ENCODE measurements at places on chromosomes 3 and 15.

- DNase-seq: no peak
Measured at GRCh38 chr3:23991683-23992628, 46.9 kb downstream of the NR1D2 start.

GRCh38 chr3:112382543-112383160 is 49.7 kb downstream of the CD200 start:
- DNase-seq: no peak

DNA sequence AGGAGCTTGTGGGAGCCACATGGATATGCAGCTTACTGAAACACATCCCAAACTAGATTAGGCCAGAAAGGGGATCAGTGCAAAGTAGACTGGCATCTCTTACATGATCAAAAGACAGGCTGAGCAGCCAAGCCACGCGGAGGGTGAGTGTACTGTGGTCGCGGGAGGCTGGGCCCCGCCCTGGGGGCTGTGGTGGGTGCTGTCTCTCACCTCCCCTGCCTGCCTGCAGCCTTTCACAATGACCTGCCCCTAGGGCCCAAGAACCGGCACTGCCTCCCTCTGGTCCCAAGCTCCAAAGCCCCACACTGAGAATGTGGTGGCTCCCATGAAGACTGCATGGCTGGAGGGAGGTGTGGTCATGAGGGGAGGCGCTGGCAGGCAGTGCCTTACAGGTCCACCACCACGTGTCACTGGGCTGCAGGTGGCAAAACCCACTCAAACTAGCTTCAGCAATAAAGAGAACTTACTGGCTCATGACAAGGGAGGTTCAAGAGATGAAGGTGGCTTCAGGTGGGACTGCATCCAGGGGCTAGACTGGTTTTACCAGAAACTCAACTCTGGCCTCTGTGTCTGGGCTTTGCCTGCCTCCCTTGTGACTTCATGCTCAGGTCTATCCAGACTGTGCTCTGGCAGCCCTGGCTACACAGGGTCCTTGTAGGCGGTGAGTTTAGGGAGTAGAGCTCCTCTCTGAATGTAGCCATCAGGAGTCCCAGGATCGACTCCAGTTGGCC is 27.4 kb upstream of the PLXND1 start:
- DNase-seq: no peak

- DNase-seq: no peak
Measured at GRCh38 chr15:44516436-44516835, 20.5 kb upstream of the EIF3J start.

- DNase-seq: no peak
Measured at GRCh38 chr3:16183601-16184270, 9.3 kb downstream of the GALNT15 start.

- no peak for DNase-seq
Measured at GRCh38 chr3:169161011-169161410, 502.5 kb downstream of the MECOM start.

DNA sequence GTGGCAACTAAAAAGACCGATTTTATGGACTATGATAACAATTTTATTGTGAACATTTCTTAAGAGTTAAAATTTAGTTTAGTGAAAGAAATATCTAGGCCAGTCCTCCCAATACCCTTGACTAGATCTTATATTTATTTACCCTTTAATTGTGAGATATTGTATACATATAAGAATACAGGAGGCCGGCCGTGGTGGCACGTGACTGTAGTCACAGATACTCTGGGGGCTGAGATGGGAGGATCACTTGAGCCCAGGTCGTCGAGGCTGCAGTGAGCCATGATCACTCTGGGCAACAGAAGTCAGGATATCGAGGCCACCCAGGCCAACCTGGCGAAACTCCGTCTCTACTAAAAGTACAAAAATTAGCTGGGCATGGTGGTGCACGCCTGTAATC is 756 bp upstream of the RMDN3 start:
- no peak for DNase-seq

DNA sequence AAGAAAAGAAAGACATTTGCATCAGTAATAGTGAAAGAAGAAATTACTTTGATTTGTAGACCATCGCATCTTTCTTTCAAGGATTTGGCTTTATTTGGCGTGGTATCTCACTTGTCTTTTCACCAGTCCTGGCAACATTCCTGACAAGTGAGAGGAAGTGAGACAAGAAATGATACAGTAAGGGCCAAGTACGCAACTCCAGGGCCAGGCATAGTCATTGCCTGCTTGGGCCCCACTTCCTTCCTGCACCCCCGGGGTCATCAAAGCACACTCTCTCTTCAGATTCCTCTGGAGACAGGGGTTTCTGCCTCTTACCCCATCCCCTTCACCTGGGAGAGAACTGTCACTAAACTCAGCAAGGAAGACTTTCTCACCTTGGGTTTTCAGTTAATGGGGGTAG is 55.1 kb downstream of the CD47 start:
- DNase-seq: no peak

- DNase-seq: no peak
Measured at GRCh38 chr3:31705736-31706135, 173.0 kb downstream of the STT3B start.

DNA sequence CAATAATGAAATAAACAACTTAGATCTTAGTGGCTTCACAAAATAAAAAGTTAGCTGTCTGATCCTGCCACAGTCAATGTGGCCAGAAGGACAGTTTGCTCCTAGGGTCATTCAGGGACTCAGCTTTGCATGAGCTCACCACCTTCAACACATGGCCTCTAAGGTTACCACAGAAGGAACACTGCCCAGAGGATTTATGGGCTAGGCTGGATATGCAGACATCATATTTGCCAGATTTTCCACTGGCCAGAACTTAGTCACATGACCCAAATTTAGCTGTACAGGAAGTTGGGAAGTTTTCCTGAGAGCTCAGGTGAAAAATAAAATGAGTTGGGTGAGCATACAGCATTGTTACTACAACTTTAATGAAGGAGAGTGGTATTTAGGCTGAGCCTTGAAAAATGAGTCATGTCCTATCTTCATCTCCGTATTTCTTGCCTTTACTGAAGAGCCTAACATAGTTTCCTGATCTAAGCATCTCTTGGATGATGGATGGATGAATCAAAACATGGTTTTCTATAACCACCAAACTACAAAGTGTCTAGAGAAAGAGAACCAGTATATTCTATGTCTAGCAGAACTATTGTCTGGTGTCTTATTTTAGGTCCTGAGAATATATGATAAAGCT is 54.9 kb upstream of the TMEM108 start:
- no peak for DNase-seq

GRCh38 chr3:23055733-23056376 is 147.3 kb upstream of the UBE2E2 start:
- no peak for DNase-seq

DNA sequence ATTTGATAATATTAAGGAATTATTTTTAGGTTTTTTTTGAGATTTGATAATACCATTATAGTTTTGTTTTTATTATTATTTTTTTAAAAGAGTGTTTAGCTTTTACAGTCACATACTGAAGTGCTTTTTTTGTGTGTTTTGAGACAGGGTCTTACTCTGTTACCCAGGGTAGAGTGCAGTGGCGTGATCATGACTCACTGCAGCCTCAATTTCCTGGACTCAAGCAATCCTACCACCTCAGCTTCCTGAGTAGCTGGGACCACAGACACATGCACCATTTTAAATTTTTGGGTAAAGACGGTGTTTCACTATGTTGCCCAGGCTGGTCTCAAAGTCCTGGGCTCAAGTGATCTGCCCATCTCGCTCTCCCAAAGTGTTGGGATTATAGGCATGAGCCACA is 73.0 kb downstream of the SUMF1 start:
- no peak for DNase-seq

- no peak for DNase-seq
Measured at GRCh38 chr3:150490277-150490986, 55.9 kb downstream of the SERP1 start.

- DNase-seq: no peak
Measured at GRCh38 chr15:98799461-98800390, 151.4 kb downstream of the IGF1R start.

Data from activated CD4-positive, alpha-beta T cell treated with anti-CD3 and anti-CD28 coated beads, Interleukin-2, amount 50 U/mL, for 24 hours (primary cell).